ENCODE measurements at places on chromosomes 1 and 21.

DNA sequence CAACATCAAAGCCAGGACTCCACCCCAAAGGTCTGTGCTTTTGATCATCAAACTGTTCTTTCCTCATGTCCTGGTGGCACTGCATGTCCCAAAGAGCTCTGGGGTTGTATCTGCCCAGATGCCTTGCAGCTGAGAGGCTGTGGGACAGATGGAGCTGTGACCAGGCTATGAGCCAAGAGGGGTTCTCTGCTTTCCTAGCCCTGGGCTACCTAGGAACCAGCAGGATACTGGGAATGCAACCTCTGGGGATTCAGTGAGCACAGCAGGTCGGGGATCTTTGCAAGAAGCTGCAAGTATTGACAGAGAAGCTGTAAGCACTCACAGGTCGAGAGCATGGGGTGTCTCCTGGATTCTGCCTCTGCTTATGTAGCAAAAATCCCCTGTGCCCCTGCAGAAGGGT, 186.6 kb downstream of the GRIK3 start:
- no peak for DNase-seq
- H3K36me3 ChIP-seq: no peaks in the 10 kb centered on the region
- no peak overlapping the region for H3K27ac ChIP-seq
- no peaks in the 10 kb centered on the region for H3K4me1 ChIP-seq
- H3K4me3 ChIP-seq: no peak overlapping the region

DNA sequence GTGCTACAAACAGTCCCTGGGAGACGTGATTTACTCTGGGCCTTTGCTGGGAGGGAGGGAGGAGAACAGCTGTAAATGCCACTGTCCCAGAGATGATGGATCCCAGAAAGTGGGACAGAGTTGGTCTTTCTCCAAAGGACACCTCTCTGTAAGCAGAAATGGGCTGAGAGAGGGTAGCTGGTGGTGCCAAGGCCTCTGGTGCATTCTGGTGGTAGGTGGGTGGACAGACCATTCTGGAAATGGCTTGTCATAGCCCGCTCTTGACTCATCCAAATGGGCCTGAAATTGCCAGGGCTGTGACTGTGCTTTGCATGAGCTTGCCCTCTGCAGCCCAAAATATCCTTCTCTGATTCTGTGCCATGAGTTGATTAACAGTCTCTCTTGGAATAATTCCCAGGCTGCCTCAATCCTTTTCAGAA, 36.1 kb downstream of the CCDC185 start:
- no peak for DNase-seq
- no peak overlapping the region for H3K27ac ChIP-seq
- no peaks in the 10 kb centered on the region for H3K4me1 ChIP-seq
- H3K36me3 ChIP-seq: no peaks in the 10 kb centered on the region

- H3K4me3 ChIP-seq: no peak overlapping the region
- no peak overlapping the region for H3K27ac ChIP-seq
- no peaks in the 10 kb centered on the region for H3K36me3 ChIP-seq
- peaks cover 57% of the 10 kb centered on the region for H3K27me3 ChIP-seq
- H3K4me1 ChIP-seq: peaks cover 34% of the 10 kb centered on the region
These were observed 16.5 kb upstream of the ALX3 start for GRCh38 chr1:110086961-110087360.

- no peak overlapping the region for H3K4me3 ChIP-seq
- no peak overlapping the region for H3K27ac ChIP-seq
- DNase-seq: no peak
These were observed 8.6 kb upstream of the EDN2 start for GRCh38 chr1:41493117-41493536.

DNA sequence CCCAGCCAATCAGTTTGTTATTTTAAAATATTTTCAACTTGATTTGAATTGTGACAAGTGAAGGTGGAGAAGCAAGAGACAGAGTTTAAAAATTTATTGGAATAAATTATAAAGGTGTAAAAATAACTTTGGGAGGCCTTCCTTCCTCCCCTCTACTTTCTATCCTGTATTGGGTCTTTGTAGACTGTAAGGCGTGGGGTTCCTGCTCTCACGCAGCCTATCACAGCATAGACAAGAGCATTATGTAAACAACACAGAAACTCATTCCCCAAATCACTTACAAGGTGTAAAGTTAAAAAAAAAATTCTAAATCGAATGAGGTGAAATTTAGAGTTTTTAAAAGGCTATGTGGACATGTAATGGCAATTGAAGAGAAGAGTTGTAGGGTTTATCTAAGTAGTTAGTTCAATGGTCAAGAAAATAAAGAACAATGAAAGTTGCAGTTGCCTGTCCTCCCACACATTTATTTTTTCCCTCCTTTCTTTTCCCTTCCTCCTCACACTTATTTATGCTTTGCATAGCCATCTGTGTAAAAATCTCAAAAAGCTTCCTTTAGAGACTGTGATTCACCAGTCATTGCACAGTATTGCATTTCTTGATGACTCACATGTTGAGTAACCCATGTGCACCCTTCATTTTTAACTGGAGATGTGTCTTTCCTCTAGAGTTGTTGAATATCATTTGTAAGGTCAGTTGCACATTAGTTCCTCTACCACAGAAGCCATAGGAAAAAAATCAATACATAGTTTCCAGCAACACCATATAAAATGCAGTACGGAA, 242.2 kb downstream of the PTPRC start:
- H3K27me3 ChIP-seq: no peaks in the 10 kb centered on the region
- DNase-seq: no peak
- no peak overlapping the region for H3K4me3 ChIP-seq
- H3K27ac ChIP-seq: peak overlapping the region; percentile 84
- peaks cover 53% of the 10 kb centered on the region for H3K4me1 ChIP-seq

DNA sequence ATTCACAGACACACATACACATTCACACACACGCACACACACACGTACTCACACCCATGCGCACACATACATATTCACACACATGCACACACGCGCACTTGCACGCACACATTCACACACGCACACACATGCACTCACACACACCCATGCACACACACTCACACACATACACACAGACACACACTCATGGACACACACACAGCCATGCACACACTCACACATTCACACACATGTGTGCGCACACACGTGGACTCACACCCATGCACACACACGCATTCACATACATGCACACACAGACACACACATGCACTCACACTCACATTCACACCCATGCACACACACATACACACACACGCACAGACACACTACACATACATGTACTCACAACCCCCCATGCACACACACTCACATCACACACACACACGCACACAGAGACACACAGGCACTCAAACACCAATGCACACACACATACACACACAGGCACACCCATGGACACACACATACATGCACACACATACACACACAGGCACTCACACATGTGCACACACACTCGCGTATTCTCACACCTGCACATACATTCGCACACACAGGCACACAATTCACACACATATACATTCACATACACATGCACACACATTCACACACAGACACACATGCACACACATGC, 589.1 kb downstream of the PTPRU start:
- H3K36me3 ChIP-seq: no peaks in the 10 kb centered on the region
- no peak overlapping the region for H3K27ac ChIP-seq
- H3K4me1 ChIP-seq: no peaks in the 10 kb centered on the region
- H3K4me3 ChIP-seq: no peak overlapping the region

- H3K27ac ChIP-seq: peak overlapping the region; percentile 42
- H3K27me3 ChIP-seq: no peaks in the 10 kb centered on the region
- peaks cover 32% of the 10 kb centered on the region for H3K4me1 ChIP-seq
- no peak for DNase-seq
- H3K36me3 ChIP-seq: peaks cover 2% of the 10 kb centered on the region
- H3K4me3 ChIP-seq: no peak overlapping the region
These were observed 83.4 kb downstream of the BACH1 start for GRCh38 chr21:29382030-29382654.

DNA sequence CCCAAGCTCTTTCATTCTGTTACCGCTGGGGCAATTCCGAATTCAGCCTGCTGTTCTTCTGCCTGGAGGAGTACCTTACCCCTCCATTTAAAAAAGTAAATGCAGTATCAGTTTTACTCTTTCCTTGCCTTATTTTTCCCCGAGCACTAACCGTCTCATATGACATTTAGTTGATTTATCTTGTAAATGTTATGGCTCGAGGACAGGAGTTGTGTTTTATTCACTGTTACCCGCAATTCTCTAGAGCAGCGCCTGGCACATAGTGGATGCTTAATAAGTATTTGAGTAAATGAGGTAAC, 425 bp upstream of the TADA1 start:
- peaks cover 7% of the 10 kb centered on the region for H3K27me3 ChIP-seq
- peak overlapping the region; percentile 97 for H3K27ac ChIP-seq
- DNase-seq: no peak
- H3K36me3 ChIP-seq: no peaks in the 10 kb centered on the region
- H3K4me3 ChIP-seq: peak overlapping the region; percentile 93
- peaks cover 29% of the 10 kb centered on the region for H3K4me1 ChIP-seq

DNA sequence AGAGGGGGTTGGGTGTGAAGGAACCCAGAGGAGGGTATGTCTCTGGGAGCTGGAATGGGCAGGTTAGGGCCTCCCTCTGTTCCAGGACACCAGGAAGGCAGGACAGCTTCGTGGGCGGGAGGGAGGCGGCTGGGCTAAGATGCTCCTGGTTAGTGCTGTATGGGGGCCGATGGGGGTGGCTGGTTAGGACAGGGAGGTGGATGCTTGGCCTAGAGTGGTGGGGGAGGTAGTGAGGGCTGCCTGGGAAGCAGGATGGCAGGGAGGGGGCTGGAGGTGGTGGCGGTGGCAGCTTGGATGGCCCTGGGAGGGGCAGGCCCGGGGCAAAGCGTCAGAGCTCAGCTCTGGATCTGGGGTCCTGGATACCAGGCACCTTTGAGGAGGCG, 6.2 kb upstream of the MMP23B start:
- no peak for DNase-seq
- H3K27me3 ChIP-seq: no peaks in the 10 kb centered on the region
- no peaks in the 10 kb centered on the region for H3K36me3 ChIP-seq
- no peak overlapping the region for H3K4me3 ChIP-seq
- H3K4me1 ChIP-seq: no peaks in the 10 kb centered on the region

DNA sequence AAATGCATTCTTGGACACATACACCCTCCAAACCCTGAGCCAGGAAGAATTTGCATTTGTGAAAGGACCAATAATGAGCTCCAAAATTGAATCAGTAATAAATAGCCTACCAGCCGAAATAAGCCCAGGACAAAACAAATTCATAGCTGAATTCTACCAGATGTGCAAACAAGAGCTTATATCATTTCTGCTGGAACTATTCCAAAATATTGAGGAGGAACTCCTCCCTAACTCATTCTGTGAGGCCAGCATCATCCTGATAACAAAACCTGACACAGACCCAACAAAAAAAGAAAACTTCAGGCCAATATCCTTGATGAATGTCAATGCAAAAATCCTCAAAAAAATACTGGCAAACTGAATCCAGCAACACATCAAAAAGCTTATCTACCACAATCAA, 6.7 kb downstream of the SPRR2E start:
- no peaks in the 10 kb centered on the region for H3K4me1 ChIP-seq
- H3K27me3 ChIP-seq: no peaks in the 10 kb centered on the region
- no peak overlapping the region for H3K27ac ChIP-seq

GRCh38 chr1:156797212-156797871, 19.3 kb downstream of the SH2D2A start:
- peaks cover 51% of the 10 kb centered on the region for H3K36me3 ChIP-seq
- no peaks in the 10 kb centered on the region for H3K27me3 ChIP-seq
- no peak for DNase-seq
- H3K4me3 ChIP-seq: no peak overlapping the region

DNA sequence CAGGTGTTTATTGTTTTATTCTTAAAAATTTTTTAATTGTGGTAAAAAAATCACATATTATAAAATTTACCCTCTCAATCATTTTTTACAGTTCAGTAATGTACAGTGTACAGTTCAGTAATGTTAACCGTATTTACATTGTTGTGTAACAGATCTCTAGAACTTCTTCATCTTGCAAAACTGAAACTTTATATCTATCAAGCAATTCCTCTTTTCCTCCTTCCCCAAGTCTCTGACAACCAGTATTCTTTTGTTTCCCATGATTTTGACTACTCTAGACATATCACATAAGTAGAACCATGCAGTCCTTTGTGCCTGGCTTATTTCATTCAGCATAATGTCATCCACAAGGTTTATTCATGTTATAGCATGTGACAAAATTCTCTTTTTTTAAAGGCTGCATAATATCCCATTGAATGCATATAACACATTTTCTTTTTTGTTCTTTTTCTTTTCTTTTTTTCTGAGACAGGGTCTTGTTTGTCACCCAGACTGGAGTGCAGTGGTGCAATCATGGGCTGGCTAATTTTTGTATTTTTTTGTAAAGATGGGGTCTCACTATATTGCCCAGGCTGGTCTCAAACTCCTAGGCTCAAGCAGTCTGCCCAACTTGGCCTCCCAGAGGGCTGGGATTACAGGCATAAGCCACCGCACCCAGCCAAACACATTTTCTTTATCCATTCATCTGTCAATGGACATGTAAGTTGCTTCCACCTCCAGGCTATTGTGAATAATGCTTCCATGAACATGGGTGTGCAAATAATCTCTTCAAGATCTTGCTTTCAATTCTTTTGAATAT, 17.2 kb upstream of the RCSD1 start:
- peaks cover 11% of the 10 kb centered on the region for H3K4me1 ChIP-seq
- peaks cover 38% of the 10 kb centered on the region for H3K27me3 ChIP-seq
- H3K27ac ChIP-seq: no peak overlapping the region
- no peak overlapping the region for H3K4me3 ChIP-seq
- peak; percentile 44 for DNase-seq
